ENCODE measurements at places on chromosomes 1 and 21.

- DNase-seq, result no peak
Observed at GRCh38 chr1:5896706-5897660, 95.2 kb downstream of the NPHP4 start.

DNA sequence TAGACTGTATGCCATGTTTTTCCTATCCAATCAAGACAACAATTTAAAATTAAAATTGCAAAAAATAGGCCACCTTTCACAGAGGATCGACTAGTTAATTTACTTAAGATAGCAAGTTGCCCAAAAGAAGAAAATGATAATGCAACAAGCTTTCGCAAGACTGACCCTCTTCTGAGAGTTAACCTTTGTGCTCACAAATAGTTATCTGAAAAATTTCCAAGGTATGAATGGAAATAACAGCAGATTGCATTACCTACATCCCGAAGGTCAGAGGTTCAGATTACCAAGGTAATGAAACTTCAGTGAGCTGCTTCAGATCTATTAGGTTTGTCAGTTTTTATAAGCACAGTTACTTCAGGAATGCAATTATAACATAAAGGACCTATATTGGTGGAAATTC is 298.0 kb downstream of the KCTD3 start:
- no peak for DNase-seq

- DNase-seq, result peak; percentile 12
Observed at GRCh38 chr1:87329526-87330056, 911 bp downstream of the LMO4 start.

DNA sequence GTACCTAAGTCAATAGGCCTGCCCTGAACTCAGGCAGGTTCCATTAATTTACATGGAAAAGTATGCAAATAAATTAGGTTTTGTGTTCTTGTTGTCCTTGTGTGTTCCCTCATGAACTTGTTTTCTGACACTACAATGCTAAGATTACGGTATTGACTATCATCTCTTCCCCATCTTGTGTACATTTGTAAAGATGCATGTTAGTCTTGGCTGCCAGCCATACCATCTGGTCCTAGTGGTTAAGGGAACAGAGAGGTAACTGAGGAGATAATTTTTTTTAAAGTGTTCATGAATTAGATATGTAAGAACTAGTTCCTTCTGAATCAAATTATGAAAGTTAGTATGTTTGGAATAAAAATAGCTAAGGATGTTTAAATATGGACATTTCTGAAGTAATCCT is 167.6 kb upstream of the ADAMTS5 start:
- DNase-seq, result no peak

GRCh38 chr1:61142726-61143500 is 60.6 kb downstream of the NFIA start:
- no peak for DNase-seq

DNA sequence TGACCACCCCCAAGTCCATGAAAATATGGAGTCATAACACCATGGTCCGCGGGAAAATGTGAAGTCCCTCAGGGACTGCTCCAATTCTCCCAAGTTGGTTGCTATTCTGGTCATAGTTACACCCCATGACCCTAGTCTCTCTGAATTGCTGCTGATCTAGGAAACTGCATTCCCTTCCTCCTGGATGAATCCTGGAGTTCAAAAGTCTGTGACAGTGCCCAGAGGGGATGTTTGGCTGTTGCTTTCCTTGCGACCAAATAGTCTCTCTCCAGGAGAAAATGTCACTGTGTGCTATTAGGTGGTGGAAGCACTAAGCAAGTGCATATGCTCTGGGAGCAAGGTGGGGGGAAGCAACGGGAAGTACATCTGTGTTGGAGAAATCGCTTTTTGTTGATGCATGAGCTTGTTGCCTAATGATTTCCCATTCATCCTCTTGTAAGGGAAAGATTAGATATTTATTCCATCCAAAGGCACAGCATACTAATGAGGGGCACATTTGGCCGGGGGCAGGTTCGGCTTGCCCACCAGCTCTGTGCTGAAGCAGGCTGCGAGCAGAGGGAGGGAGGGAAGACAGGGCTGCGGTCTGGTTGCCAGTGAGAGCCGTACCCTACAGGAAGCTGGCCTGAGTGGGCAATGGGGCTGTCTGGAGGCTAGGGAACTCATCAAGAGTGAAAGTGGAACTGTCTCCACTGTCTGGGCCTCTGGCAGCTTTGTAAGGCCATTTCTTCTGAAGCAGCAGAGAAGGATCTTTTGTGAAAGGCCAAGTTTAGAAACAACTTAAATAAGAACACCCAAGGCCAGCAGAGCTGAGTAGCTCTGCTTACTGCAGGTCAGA is 27.2 kb downstream of the SYT6 start:
- no peak for DNase-seq

DNA sequence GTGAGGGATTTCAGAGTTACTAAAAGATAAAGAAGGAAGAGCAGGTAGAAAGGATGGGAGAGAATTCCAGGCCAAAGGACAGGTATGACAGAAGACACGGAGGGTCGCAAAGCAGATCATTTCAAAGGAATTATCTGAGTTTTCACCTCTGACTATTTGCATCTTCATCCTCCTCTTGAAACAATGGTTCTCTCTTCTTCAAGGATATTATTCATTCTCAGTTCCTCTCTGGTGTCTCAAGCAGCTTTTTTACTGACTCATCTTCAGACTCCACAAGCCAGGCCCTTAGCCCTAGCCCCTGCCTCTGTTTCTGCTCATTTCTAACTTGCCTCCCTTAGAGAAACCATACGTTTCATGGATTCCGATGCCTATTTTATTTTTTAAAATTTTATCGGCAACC is 15.0 kb downstream of the DDX59 start:
- no peak for DNase-seq

DNA sequence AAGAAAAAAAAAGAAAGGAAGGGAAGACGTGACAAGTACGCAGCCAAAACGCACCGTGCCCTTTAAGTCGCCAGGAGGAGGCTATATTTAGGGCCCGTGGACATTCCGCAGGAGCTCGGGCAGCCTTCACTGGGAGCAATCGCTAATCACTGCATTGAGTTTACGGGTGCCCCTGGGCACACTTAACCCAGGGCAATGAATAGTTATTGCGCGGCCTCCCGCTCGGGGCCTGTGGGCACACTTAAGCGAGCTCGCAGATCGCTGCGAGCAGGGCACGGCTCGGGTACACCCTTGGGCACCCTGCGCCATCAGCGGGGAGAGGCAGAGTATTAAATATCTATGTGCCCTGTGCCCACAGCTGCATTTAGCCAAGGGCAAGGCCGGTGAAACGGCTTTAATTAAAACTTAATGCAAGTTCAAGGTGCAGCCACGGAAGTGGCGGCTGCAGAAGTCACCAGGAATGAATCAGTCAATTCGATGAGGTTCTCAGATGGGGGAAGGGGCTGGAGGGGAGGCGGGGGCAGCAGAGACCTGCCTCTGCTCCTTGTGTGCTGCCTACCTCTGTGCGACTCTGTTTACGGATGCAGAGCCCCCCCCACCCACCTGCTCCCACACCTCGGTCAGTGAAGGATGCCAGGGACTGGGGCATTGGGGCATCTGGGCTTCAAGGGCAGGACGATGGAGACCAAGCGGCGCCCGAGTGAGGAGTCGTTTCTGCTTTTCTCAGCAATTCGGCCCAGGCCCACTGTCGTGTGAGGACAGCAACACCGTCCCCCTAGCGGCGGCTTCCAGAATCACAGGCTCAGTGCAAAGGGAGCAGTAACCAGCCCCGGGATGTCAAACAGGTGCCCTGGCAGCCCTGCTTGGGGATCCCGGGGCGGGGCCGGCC is 51.8 kb upstream of the TARDBP start:
- peak; percentile 81 for DNase-seq

GRCh38 chr1:227946624-227947385 is 927 bp downstream of the WNT9A start:
- peak; percentile 53 for DNase-seq

DNA sequence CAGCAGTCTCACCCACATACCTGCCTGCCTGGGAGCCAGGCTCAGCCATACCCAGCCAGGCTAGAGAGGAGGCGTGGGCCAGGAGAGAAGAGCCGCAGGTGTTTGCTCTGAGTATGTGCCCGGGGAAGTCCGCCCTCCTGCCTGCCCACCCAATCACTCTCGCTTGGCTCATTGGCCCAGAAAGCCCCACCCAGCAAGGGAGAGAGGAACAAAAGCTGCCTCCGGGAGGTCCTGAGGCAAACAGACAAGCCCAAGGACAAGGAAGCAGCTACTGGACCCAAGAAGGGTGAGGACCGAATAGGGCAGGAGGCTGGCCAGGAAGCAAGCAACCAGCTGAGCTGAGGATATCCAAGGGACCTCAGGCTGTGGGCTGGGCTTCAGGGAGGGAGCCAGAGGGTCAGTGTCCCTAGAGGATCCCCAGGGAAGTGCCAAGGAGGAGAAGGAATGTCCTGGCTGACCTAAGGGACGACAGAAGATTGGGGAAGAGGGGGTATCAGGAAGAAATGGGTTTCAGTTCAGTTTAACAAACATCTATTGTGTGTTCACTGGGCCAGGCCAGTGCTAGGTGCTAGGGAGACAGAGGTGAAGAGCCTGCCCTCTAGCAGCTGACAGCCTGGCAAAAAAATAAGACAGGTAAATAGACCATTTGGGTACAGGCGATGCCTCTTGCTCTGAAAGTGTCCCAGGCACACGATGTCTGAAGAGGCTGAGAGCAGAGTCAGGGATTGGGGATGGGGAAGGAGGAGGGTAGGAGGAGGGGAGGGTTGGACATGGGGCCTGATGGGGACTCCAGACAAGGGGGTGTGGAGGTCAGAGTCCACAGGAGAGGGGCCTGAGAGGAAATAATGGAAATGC is at the start of gene GJB4:
Gene GJB4, plus strand, starts transcription at position 238 of the 855 bp plus-strand sequence. CDS start 1,515 bp downstream, outside the sequence.
- no peak for DNase-seq

DNA sequence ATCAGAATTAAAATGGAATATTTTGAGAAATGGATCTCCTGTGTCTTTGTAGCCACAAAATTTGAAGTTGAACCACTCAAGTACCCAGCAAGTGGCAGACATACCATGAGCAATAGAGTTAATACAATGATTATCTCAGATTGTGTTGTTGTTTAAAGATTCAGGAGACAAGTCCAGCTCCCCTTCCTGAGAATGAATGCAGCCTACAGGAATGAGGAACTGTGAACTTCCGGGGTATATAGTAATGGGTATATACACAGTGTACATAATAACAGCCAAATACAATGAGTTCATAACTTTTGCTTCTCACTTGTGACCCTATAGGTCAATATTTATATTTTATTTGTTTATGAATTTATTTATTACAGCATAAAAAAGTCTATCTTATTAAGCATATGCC is 445.0 kb downstream of the SETD4 start:
- DNase-seq, result no peak

DNA sequence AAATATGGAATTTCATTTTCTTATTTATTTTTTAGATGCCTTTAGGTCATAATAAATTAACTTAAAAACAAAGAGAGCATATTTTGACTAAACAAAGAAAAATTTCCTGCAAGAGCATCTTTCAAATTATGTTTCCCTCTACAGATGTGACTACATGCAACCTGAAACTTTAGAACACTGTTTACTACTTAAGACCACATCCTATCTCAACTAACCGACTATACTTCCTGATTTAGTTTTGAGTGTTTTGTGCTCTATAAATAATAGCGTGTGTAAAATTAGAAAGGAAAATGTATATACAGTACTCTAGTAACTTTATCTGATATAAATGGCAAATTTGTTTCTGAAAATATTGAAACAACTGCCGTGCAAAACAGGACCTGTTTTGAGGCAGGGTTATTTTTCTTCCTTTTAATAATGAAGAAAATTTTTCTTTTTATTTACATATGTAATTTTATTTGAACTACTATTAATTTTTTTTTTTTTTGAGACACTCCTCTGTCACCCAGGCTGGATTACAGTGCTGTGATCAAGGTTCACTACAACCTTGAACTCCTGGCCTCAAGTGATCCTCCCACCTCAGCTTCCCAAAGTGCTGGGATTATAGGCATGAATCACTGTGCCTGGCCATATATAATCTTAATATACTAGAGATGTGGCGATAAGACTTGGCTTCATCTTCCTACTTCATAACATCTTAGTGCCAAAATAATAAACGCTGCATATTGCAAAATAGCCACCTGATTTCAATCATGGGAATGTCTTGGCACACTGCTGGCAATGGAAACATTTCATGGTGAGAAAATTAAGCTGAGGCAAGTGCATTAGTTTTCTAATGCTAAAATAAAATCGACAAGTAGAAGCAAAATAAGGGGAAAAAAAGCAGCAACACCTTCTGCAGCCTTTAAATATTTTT is 12.3 kb downstream of the ZRANB2 start:
- no peak for DNase-seq

- no peak for DNase-seq
Observed at GRCh38 chr1:88647749-88648415, 36.2 kb upstream of the PKN2 start.

DNA sequence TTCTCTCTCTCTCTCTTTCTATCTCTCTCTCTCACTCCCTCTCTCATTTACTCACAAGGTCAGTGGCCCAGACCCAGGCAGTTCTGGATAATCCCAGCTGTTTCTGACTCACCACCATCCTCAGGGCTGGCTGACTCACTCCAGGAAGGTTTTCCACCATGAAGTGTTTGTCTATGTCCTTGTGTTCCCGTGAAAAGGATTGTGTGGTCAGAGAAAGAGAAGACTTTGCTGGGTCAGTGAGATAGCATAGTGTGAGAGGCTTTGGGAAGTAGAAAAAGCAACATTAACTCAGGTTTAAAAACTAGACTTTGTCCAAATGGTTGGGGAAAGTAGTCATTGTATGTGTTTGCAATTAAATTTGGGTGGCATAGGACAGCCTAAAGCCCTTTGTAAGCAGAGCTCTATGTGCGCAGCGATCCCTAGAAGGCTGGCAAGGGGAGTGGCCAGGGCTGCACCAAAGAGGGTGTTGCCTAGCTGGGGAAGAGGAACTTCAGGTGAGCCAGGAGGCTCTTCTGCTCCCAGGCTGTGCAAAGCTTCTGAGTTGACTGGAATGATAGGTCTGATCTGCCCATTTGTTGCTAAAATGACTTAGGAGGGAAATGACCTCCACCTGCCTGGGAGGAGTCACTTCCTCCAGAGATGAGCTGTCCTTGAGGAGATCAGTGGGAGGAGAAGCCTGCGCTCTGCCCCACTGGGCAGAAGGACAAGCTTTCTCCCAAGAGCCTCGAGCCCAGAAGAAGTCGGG is 4.9 kb upstream of the CAPN2 start:
- DNase-seq, result no peak

DNA sequence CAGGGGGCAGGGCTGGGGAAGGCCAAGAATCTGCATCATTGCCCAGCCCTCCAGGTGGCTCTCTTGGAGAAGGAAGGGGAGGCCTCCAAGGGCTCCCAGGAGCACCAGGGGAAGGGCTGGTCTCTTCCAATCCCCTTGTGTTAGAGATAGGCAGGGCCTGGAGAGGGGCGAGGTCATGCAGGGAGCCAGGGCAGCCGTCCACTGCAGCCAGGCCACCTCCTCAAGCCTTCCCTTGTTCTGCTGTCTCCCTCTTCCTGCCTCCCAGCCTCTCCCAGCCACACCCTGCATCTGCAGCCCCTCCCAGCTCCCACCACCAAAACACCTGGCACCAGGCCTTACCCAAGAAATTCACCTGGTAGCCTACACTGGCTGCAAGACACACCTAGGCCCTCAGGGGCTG is 105.3 kb upstream of the IFFO2 start:
- DNase-seq, result no peak

GRCh38 chr1:174433451-174433850 is 14.3 kb upstream of the GPR52 start:
- DNase-seq, result no peak

GRCh38 chr1:37621326-37621870 is 13.3 kb downstream of the RSPO1 start:
- DNase-seq, result no peak
